Activated CD4-positive, alpha-beta memory T cell treated with anti-CD3 and anti-CD28 coated beads, Interleukin-2, amount 10 ng/mL, durations not matched to agents 7 days and 5 days (primary cell): ENCODE measurements at places on chromosomes 4 and X. TPM values are rescaled to one million over a fixed set of nuclear protein-coding genes. Genes with fewer than 3 reads are reported as not detected.

- no peak for DNase-seq
Measured at GRCh38 chrX:131741103-131741581, 197.3 kb downstream of the OR13H1 start.

DNA sequence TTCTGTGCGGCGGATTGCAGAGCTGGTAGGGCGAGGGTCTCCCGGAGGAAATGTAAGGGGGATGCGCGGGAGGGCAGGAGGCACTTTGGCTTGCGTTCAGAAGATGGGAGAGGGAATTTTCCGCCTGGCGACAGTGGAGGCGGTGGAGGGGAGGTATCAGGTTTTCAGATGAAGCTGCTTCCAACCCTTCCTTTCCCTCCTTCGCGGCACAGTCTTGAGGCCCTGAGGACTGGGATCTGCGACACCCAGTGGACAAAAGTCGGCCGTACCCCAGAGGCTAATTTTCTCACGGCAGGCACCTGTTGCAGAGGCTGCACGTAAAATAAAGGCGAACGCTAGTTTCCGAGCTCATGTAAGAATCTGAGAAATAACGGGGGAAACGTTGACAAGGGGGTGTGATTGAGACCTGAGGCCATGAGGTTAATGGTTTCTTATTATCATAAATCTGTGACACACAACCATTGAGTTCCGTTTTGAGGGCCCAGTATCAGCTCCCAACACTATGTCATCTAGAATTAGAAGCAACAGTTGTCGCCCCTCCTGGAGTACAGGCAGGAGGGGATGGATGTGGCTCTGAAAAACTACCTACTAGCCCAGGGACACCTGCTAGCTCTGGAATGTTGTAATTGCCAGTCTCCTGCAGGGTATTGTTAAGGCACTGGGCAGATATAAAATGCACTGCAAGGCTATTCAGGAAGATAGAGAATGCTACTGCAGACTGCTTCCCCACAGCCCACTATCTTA lies 1.1 kb downstream of the ZCCHC18 start:
- DNase-seq, result peak; percentile 61

ANXA3 gene
- total RNA-seq, result 0.38 TPM

CHRNA9 gene
- total RNA-seq, result not detected

DNA sequence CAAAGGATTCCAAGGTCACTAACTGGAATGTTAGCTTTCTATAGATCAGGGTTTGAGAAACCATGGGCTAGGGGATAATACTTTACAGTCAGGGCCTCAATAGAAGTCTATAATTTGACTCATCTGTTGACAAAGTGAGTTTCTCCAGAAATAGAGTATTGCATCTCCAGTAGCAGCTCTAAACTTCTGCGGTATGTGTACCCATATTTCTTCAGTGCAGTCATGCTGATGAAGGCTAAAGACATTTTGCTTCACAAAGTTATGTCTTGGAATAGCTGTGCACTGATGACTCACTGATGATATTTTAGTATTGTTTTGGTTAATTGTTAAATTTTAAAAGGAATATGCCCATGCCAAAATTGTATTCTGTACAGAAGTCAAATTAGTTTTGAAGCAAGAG lies 464.9 kb upstream of the AMOT start:
- DNase-seq, result no peak

DNA sequence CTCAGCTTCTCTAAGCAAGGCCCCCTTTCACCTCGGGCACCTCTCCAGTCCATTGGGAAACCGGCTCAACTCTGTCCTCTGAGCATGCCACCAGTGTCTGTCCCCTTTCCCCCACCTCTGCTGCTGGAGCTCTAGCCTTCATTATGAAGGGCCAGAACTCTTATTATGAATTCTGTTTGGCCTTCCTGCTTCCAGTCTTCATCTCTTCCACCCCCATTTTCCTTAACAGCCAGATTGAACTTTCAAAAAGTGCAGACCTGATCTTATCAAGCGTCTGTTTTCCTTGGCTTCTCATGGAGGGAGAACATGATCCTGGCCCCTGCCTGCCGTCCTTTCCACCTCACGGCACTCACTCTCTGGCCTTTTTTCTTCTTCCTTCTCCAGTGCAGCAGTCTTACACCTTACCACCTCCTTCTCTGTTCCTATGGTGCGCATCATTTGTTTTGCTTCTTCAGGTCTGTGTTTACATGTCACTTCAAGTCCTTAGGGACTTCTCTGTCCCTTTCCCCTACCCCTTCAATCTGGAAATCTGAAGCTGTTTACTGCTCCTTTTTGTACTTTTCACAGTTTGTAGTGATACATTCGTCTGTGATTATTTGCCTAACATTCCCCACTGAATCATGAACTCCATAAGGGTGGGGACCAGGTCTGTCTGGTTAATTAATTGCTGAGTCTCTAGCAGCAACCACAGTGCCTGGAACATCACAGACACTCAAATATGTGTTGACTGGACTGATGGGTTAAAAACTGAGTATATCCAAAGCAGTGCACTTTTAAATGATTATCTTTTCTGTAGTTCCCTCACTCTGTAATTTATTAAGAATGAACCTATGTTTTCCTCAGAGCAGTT lies 55.8 kb downstream of the FNIP2 start:
- DNase-seq, result no peak

DNA sequence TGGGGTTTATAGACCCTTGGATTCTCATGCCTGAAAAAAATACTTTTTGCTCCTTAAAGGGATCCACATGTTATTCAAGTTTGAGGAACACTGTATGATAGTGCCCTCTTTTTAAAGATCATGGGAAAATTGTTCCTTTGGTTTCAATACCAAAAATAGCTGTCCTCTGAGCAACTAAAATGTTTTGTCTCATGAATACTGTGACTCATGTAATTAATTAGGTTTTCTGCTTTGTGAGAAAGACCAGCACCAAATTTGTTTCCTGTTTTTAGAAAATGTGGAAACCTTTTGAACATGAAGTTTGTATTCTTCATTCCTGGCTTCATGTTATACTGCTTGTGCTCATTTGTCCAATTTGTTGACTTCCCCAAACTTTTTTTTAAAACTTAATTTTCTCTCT lies 127.6 kb upstream of the SH3RF1 start:
- no peak for DNase-seq

GRCh38 chrX:10052906-10053625 lies 85.9 kb downstream of the CLDN34 start:
- no peak for DNase-seq

- DNase-seq, result no peak
Measured at GRCh38 chrX:129649268-129650182, 5.2 kb downstream of the APLN start.

DNA sequence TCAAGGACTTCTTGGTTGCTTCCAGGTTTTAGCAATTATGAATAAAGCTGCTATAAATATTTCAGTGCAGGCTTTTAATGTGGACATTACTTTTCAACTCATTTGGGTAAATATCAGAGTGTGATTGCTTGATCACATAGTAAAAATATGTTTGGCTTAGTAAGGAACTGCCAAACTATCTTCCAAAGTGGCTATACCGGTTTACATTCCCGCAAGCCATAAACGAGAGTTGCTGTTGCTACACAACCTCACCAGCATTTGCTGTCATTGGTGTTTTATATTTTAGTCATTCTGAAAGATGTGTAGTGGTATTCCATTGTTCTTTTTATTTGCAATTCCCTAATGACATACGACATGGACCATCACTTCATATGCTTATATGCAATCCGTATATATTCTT lies 30.9 kb upstream of the SPOCK3 start:
- no peak for DNase-seq

DCLK2 gene
- total RNA-seq, result 0.08 TPM

DNA sequence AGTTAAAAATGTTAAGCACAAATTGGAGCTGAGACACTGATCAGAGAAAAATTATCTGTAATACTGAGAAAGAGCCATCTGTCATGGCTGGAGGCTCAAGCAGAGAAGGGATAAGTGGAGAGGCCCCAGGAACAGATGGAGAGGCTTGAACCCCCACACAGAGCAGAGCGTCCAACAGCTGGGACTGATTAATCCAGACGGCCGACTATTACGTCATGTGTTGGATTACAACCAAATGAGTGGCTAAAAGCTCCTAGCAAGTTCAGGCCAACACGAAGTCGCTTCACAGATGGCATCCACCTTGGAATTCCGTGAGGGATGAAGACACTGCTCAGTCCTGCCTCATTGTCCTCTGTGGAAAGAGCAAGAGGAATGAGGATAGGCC lies 57.7 kb upstream of the ATXN3L start:
- no peak for DNase-seq

- no peak for DNase-seq
Measured at GRCh38 chr4:189858435-189858834, 82.2 kb upstream of the FRG1 start.

- DNase-seq, result no peak
Measured at GRCh38 chr4:125459531-125459930, 144.8 kb downstream of the FAT4 start.

- DNase-seq, result no peak
Measured at GRCh38 chr4:185110375-185110823, 32.7 kb upstream of the SLC25A4 start.

GRCh38 chrX:39591099-39591498 lies 506.7 kb downstream of the BCOR start:
- no peak for DNase-seq

DNA sequence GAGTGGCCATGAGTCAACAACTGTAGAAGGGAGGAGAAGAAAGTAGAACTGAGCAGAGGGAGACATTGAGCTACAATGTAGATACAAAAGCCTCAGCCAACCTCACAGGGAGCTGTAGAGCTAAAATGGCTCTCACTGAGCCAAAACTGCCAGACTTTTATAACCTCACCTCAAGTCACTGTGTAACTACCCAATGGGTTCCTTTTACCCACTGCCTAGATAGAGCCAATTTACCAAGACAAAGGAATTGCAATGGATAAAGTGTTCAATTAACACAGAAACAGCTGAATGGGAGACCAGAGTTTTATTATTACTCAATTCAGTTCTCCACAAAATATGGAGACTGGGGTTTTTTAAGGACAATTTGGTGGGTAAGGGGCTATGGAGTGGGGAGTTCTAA lies 938.9 kb upstream of the GRIA3 start:
- no peak for DNase-seq

DNA sequence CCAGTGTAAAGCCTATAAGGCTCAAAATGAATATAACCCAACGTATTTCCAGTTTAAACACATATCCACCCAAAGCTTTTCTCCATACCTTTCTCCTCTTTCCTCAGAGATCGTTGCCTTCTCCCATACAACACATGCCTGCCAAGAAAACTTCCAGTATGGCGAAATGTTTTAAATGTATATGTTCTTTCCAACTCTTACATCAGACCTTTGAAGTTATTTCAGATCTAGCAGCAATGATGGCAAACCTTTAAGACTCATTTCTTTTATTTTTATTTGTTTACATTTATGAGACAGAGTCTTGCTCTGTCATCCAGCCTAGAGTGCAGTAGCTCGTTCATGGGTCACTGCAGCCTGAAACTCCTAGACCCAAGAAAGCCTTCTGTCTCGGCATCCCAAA lies 265.4 kb downstream of the BMPR1B start:
- DNase-seq, result no peak

DNA sequence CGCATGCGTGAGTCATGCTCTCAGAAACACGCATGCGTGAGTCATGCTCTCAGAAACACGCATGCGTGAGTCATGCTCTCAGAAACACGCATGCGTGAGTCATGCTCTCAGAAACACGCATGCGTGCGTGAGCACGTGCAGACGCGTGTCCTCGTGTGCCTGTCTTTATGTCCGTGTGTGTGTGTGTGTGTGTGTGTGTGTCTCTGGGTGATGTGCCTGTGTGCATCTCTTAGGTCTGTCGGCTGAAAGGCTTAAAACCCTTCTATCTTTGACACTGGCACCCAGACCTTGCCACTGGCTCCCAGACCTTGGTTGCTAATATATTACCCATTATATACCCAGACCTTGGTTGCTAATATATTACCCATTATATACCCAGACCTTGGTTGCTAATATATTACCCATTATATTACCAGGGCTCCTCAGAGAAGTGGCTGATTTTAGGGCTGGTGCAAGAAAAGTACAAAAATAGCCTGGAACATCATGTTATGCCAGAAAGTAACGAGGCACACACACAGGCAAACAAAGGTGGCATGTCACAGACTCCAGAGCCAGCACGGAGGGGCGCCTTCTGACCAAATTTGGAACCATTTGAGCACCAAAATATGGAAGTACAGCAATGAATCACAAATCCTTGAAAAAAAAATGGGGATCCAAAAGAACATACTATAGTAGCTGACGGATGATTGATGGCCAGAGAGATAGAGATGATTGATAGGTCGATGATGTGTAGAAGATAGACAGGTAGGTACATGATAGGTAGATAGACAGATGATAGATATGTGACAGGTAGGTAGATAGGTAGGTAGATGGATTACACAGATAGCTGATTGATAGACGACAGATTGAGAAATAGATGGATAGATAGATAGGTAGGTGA lies 19.2 kb upstream of the ADRA2C start:
- DNase-seq, result no peak

REELD1 gene
- not detected for total RNA-seq

- DNase-seq, result peak; percentile 57
Measured at GRCh38 chrX:136629084-136629750, 18.7 kb upstream of the CD40LG start.

DNA sequence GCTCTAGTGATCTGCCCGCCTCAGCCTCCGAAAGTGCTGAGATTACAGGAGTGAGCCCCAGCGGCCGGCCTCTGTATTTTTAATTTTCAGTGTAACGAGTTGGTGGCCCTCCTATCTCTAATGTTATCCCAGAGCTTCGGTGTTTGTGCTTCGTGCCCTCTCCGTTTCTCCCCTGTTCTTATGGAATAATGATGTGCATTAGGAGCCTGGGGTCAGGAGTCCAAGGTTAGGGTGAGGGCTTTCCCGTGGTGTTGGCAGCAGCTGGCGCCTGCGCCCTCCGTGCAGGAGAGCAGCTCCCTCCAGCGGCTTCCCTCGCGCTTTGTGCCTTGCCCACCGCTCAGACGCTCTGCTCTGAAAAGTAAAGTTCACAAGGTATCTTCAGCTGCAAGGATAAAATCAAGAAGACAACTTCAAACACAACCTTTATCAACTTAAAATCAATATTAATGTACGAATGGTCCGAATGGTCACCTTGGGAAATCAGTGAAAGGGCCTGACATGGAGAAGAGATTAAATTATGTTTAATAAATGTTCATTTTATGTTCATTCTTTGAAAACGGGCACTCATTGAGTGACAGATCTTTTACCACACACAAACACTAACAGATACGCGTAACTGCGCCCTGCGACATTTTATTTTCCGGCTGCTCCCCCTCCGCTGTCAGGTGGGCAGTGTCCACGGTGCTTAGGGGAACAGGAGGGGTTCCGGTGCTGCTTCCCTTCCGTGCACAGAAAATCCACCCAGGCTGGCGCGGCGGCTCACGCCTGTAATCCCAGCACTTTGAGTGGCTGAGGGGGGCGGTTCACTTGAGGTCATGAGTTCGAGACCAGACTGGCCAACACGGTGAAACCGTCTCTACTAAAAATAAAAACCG lies 62.4 kb downstream of the TRAPPC11 start:
- DNase-seq, result peak; percentile 48

GRCh38 chrX:76454456-76454927 lies 27.0 kb downstream of the MAGEE1 start:
- DNase-seq, result no peak

GAGE10 gene
- not detected for total RNA-seq

DCX gene
- total RNA-seq, result not detected

GRCh38 chr4:64940698-64941097 lies 531.4 kb upstream of the TECRL start:
- DNase-seq, result no peak
